ENCODE measurements at places on chromosomes 4 and X.
A peak's percentile ranks its signal among the peaks of the same experiment; 100 is the strongest.

DNA sequence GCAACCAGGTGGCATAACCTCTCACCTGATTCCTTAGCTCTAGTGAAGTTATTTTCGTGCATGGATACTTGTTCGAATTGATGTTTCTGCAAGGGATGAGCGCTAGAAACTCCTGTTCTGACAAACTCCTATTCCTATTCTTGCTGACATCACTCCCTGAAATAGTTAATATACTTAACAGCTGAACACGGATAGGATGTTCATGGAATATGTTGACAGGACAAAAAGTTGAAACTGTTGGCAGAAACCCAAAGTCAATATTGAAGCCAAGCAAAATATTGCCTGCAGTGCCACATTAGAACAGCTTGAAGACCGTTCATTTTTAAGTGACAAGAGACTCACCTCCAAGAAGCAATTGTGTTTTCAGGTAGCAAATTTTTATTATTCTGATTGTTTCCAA, at the start of gene KLKB1:
Gene KLKB1, plus strand, starts transcription at position 287 of the 400 bp plus-strand sequence. CDS start 689 bp downstream, outside the sequence.
- no peak for DNase-seq

GRCh38 chr4:11436084-11436483, 7.4 kb upstream of the HS3ST1 start:
- no peak for DNase-seq

DNA sequence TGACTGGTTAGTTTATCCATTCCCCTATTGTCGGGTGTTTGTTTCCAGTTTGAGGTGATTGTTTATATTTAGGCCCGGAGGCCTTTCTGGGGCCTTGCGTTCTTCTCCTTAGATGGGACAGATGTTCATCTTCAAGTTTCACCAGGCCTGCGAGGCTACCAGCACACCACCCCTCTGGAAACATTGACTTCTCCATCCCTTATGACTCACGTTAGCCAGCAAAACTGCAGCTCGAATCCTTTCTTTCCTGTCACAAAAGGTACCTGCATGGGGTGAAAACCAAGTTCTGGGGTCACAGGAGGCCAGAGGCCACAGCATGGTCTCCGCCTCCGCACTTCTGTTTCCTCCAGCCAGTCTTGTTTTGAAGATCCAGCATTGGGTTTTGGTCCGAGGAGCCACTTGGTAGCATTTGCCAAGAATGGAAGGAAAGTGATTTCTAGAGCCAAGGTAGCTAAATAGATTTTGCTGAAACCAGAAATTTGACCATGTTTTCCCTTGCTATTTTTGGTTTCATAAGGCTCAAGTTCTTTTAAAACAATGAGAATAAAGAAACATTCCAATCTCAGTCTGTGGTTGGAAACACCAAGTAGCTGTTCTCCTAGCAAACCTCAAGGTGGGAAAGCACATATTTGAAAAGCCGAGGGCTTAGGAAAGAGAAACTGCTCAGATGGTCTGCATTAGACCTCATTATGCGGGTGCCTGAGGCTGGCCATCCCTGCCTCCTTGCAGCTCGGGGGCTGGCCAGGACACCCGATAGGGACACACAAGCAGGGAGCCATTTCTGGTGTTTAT, 5.6 kb downstream of the NYX start:
- DNase-seq, result no peak

DNA sequence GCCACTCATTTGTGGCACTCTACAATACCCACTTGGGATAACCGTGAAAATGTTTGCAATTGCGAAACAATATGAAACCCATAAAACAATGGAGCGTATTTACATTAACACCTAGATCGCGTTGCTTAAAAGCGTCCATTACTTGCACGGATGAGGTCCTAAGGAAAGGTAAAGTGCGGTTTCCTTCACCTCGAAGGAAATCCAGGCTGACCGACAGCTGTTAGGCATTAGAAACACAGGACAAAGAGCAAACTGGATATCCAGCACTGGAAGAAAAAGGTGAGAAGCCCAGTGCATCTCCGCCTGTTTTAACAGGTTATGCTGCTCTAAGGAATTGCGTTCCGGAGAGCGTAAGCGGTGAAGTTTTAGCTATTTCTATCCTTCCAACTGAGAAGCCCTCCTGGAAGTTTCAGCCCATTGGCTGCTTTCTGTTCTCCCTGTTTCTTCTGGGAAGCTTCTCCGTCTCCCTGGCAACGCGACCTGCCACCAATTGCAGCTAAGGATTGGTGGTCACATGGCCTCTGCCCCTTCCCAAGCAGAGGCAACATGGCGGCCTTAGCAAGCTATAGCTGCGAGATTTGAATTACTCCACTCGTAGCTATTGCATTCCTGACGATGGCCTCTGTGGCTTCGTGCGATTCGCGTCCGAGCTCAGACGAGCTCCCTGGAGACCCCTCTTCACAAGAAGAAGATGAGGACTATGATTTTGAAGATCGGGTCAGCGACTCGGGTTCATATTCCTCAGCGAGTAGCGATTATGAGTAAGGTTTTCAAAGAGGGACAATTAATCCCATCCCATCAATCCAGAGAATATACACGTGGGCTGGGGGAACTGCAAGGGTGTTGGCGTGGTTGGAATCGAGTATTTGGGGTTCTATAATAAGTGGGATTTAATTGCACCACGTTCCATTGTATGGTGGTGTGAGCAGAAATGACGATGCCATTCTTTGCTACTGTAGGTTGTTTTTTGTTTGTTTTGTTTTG, at the start of gene INTU:
Gene INTU, plus strand, starts transcription at position 538 of the 984 bp plus-strand sequence. Its CDS starts 78 bp downstream, at position 616.
- peak; percentile 73 for DNase-seq

DNA sequence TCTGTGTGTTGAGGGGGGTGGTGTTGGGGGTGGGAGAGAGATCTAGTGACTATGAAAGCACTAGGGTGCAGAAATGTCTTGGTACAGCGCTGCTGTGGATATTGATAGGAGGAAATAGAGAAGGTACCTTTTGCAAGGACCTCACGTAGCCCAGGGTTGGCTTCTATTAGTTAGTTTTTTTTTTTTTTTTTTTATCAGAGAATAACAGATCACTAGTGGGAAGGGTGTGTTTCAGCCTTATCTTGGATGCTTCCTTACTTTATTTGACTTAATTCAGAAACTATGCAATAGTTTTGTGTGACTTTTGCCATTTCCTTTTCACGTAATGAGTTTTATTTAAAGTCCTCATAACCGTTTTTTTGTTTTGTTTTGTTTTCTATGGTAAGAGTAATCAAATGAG, 16.4 kb upstream of the PGRMC2 start:
- no peak for DNase-seq
